ENCODE measurements at places on chromosomes 2 and 18. TPM values are rescaled to one million over a fixed set of nuclear protein-coding genes. Genes with fewer than 3 reads are reported as not detected.

The PECR gene
- 16.2 TPM for total RNA-seq

The EVA1A gene
- 18.2 TPM for total RNA-seq

The RAX gene
- not detected for total RNA-seq

The SLC14A1 gene
- total RNA-seq, result not detected

The CREB1 gene
- total RNA-seq, result 30.7 TPM

The IL36G gene
- not detected for total RNA-seq

The LYPD6 gene
- total RNA-seq, result 0.07 TPM

The SIX3 gene
- total RNA-seq, result 0.32 TPM

The SERPINB3 gene
- not detected for total RNA-seq

The SLC16A14 gene
- 1.4 TPM for total RNA-seq

The ALPI gene
- not detected for total RNA-seq

The APOB gene
- total RNA-seq, result not detected

All from A549 treated with RU486 at 1 μM for 4 hours (cell line).